ENCODE measurements at places on chromosomes 4 and X.

DNA sequence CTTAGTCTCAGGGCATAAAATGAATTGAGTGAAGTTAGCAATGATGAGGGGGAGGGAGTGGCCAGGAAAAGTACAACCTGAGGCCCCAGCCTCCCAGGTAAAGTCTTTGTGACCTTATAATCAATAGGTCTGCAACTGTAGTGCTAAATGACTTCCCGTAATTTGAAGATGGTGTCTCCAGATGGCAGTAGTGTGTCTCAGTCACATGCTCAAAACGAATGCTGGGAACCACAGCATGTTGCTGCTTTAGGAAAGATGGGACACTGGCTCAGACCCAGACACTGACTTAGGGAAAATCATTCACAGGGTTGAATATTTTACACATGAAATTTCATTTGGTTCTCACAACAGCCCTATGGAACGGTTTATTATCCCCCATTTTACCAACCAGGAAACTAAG, 10.3 kb downstream of the SRPX2 start:
- DNase-seq, result no peak

DNA sequence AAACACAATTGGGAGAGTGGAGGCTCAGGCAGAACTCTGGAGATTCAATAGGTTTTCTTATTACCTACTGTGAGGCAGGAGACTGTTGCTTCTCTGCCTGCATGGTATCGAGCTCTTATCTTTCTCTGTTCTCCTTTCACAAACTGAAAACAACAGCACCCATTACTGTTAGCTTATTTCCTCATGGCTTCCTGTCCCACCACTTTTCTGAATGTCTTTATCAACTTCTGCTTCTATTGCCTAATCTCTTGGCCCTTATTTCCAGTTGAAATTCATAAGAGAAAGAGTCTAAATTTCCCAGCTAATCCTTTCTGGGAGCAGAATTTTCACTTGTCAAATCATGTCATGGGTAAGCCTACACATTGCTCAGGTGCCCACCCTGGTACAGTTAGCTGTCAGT, 46.8 kb upstream of the NDST3 start:
- no peak for DNase-seq

- DNase-seq, result no peak
Observed at GRCh38 chrX:20237864-20238263, 28.8 kb downstream of the RPS6KA3 start.

- no peak for DNase-seq
Observed at GRCh38 chr4:129822701-129823100, 726.7 kb downstream of the C4orf33 start.

DNA sequence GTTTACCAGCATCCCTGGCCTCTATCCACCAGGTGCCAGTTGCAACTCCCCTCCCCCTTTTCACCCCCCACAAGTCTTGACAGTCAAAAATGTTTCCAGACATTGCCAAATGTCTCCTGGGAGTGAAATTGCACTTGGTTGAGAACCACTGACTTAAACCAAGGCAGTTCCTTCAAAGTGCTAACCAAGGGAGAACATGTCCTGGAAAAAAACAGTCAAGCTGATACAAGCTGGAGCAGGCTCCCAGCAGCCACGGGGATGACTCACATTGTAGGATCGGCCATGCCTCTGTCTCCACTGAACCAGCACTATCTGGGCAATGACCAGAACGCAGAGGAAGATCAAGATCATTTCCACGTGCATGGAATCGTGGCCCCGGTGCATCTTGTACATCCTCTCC, 11.4 kb downstream of the RNF175 start:
- DNase-seq, result no peak

- DNase-seq, result no peak
Observed at GRCh38 chr4:78197947-78198346, 140.8 kb downstream of the FRAS1 start.

- DNase-seq, result peak; percentile 26
Observed at GRCh38 chrX:78092296-78092695, 11.8 kb upstream of the PGK1 start.

DNA sequence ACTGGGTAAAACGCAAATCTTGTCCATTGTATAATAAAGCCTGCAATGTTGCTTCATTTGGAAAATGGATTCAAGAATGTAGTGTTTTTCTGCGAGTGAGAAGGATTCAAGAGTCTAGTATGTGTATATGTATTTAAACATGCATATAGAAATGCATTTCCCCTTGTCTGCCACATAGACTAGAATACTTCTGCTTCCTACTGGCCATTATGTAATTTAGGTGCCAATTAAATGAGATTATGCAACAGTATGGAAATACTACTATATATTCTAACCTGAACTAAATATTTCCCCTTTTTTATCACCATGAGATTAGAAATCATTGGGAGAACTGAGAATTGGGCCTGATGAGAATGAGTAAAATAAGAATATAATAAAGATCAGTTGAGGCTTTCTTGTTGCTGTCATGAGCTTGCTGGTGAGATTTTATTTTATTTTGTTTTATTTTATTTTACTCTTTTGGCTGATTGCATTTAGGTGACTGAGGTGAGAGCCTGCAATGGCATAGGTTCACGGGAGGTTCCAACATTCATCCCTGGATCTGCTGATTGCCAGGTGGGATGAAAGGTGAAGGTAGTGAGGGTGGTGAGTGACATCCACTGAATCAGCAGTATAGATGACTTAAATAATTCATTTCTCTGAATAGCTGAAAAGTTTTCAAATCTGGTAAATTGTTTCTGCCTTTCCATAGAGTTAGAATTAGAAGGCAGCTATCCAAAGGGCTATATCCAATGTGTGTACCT, 95.6 kb upstream of the SLC4A4 start:
- DNase-seq, result no peak

- no peak for DNase-seq
Observed at GRCh38 chr4:98546910-98547594, 111.4 kb downstream of the TSPAN5 start.

DNA sequence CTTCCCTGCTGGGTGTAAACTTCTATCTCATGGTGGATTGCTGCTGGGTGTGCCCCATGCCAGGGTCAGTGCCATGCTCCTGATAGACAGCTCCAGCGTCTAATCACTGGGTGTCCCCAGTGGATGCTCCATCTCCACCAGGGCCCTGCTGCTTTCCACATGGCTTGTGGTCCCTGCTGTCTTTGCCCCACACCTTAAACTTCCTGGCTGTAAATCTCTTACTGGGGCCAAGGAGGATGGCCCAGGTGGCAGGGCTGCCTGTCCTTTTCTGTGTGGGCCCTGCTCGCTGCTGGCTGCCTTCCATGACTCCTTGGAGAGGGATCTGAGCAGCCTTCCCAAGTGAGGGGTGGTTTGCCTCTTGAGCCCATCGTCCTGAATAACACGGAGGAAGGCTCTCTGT, 51.8 kb downstream of the RGS12 start:
- no peak for DNase-seq

DNA sequence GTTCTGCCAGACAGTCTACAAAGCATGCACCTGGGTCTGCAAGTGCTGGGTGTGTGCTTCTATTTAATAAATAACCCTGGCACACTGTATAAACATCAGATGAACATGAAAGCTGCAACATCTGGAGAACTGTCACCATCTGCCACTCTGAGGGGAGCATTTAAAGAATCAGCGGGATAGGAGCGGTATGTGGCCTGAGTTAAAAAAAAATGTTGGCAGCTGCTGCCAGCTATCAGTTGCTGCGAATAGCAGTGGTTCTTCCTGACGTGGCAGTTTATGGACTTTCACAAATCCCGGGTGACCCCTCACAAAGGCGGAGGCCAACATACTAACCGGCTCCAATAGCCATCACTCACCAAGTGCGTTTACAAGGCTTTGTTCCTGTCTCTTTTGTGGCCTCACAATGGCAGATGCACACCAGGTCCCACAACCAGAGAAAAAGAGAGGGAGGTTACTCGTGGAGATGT, 95.1 kb downstream of the RASL11B start:
- DNase-seq, result no peak

GRCh38 chr4:98542011-98542410, 116.4 kb downstream of the TSPAN5 start:
- no peak for DNase-seq

DNA sequence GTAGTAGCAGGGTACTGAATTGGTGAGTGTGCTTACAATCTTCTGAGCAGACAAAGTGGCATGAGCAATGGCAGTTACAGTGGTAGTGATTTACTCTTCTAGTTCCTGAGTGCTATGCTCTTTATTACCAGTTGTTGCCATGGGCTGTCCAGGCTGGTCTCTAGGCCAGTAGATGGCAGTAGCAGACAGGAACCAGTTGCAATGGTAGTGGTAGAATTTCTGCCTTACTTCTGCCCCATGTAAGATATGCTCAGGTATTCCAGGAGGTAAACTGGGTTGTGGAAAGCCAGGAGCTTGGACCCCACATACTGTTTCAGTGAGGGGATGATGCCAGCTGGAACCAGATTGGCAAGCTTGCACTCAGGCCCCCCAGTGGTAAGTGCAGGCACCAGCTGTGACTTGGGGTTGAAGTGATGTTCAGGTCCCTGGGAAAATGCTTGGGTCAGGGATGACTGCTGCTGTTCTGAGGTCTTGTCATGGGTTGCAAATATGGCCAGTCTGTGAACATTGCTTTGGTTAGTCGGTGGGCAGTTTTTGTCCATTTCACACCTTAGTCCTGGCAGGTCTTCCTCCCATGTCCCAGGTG, 63.0 kb upstream of the ZXDB start:
- peak; percentile 7 for DNase-seq

DNA sequence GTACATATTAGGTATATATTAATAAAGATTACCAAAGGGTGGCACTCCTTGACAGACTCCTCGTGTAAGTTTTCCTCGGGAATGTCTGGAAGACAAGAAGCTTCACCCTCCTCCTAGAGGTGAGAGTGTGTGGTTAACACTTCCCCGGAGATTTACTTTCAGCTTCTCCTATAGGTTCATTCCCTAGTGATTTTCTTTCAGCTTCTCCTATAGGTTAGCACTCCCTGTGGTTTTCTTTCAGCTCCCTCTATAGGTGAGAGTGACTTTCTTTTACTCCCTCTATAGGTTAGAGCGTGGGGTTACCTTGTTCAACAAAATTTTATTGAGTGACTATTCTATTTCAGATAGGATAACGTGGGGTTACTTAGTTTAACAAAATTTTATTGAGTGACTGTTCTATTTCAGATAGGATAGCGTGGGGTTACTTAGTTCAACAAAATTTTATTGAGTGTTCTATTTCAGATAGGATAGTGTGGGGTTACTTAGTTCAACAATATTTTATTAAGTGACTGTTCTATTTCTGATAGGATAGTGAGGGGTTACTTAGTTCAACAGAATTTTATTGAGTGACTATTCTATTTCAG, 106.0 kb upstream of the PLAC1 start:
- no peak for DNase-seq

GRCh38 chrX:17499512-17499911, 124.5 kb downstream of the NHS start:
- DNase-seq, result no peak

- DNase-seq, result no peak
Observed at GRCh38 chrX:14027511-14028019, 2.1 kb downstream of the GEMIN8 start.

GRCh38 chrX:141989134-141989533, 85.4 kb downstream of the MAGEC1 start:
- DNase-seq, result no peak

DNA sequence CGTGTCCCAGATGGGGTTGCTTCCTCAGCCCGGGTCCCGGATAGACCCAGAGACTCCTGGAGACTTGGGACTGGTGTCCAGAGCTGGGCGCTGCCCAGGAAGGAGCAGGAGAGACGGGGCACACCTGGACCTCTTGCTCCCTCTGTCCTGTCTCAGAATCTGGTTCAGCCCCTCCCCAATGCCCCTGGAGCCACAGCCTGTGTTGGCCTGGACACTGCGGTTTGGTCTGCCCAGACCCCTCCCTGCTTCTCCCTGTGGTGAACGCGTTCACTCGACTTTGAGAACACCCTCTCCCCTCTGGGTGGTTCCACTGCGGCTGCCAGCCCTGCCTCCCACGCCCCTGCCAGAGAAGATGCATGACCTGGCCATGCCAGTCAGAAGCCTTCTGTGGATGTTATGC, 111.1 kb downstream of the HMX1 start:
- no peak for DNase-seq

DNA sequence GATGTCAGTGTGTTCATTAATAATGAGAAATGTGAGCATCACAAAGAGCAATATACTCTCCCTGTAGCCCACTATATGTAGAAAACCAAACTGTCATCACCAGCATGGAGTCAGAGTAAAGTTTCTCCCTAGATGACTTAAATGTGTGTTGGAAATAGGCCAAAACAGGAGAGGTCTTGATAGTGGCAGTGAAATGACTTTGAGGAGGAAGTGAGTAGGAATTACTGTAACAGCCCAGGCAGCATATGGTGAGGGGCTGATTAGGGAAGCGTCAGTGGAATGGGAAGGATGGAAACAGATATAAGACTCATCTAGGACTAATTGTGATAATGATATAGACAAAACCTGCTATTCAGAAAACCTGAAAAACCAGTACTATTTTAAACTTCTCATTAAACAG, 83.9 kb downstream of the ATXN3L start:
- DNase-seq, result no peak

- DNase-seq, result peak; percentile 1
Observed at GRCh38 chr4:89509708-89510281, 202.2 kb upstream of the GPRIN3 start.

DNA sequence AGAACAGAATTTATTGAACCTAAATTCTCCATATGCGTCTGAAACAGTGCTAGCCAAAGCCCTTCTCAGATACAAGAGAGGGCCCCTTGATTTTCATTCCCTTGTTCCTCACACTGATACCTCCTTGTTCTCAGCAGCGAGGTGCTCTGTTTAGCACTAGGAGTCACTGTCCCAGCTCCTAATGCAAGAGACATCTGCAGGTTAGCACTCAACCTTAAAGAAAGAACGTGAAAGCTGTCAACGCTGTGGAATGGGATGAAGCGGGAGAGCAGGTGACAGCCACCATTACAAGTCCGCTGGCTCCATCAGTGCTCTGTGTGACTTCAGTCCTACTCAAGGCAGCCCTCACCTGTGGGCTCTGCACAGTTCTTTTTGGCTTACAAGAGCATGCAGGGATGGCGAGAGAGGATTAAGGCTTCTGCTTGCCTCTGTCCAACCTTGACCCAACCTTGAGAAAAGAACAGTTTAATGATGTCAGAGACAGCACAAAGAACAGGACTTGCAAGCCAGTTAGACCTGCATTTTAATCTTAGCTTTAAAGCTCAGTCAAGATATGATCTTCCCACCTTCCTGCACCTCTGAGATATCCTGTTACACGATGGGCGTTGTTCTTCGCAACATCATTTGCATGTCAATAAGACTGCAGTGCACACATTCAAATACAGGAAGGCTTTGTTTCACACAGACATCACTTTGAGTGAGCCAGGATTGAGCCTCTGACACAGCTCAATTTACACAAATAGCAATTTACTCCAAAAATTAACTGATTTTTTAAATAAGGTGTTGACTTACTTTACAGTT, 95.1 kb downstream of the ARSF start:
- no peak for DNase-seq

DNA sequence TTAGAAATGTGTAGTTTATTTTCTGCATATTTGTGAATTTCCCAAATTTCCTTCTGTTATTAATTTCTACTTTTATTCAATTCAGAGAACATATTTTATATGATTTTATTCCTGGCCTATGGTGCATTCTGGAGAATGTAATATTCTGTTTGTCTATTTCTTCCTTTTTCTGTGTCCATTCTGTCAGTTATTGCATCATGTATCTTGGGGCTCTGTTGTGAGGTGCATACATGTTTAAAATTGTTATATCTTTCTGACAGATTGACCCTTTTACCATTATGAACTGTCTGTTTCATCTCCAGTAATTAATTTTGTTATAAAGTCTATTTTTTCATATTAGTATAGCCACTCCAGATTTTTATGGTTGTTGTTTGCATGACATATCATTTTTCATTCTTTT, 96.9 kb upstream of the CITED1 start:
- DNase-seq, result no peak

All from CD4-positive, alpha-beta T cell treated with Interleukin-6 for 4 hours (primary cell).